ENCODE measurements at places on chromosomes 16 and 17.
A peak's percentile ranks its signal among the peaks of the same experiment; 100 is the strongest.

DNA sequence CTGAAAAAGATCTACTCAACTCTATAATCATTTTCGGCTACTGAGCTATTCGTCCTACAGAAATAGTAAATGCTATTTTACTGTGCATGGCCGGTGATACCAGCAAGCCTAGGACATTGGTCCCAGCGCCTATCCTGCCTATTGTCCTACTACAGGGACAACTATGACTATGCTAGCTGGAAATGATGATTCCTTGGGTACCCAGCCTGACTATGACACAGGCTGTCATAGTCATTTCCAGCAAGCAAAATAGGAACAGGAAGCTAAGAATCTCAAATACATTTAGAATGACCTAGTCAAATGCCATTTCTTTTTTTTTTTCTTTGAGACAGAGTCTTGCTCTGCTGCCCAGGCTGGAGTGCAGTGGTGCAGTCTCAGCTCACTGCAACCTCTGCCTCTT is 33.7 kb upstream of the HSBP1 start:
- DNase-seq: no peak

DNA sequence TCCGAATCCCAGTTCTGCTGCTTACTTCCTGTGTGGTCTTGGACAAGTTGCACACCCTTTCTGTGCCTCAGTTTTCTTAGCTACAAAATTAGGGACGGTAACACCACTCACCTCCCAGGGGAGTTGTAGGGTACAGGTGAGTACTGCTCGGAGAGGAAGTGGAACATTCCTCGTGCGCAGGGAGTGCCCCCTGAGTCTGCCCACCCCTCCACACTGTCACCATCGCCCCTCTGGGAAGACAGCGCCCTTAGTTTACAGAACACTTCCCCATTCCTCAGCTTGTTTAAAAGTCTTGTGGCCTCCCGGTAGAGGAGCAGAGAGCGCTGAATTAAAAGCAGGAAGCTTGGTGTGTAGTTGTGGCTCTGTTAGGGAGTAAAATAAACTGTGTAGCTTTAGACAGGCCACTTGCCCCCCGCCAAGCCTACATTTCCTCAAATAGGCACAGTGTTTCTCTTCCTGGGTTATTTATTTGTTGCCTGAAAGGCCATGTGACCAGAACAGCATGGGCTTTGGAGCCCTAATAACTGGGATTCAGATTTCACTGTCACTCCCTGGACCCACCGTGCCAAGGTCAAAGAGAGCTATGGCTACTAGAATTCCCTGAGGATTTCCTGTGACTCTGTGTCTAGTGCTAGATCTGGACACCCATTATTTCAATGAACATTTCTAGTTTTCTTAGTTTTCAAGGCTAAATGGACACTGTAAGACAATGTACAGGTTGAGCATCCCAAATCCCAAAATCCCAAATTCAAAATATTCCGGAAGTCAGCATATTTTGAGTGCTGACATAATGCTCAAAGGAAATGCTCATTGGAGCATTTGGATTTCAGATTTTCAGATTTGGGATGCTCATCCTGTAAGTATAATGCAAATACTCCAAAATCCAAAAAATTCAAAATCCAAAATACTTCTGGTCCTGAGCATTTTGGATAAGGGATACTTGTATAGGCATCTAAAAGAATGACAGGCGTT is 372.5 kb downstream of the SNX29 start:
- DNase-seq: no peak

DNA sequence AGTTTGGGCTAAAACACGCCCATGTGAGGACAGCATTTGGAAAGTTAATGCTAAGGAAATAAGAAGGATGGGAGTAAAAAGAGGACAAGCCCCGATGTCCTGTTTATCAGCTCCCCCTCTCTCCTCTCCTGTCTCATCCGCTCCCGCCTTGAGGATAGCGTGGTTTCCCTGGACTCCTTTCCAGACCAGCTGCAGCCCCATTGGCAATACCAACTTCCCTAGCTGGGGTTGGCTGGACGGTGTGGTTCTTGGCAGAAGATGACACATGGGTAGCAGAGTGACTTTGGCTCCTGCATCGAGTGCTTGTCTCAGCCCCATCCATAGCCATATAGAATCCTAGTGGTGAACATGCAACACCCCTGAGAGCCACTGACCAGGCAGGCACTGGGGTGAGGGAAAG is 185.9 kb downstream of the CCDC182 start:
- no peak for DNase-seq

- no peak for DNase-seq
Measured at GRCh38 chr16:72739577-72739976, 308.4 kb downstream of the ZFHX3 start.

DNA sequence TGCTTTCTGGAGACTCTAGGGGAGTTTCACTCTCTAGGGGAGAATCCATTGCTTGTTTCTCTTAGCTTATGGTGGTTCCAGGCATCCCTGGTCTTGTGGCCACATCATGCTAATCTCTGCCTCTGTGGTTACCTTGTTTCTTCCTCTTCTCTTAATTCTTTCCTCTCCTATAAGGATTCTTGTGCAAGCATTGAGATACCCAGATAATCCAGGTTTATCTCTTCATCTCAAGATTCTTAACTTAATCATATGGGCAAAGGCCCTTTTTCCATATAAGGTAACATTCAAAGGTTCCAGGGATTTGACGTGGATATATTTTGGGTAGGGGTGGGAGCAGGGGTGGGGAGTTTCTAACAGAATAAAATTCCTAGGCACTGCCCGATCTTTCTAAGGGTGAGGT is 32.6 kb downstream of the FAM20A start:
- no peak for DNase-seq

GRCh38 chr16:85264752-85265151 is 152.5 kb upstream of the CIBAR2 start:
- DNase-seq: no peak

DNA sequence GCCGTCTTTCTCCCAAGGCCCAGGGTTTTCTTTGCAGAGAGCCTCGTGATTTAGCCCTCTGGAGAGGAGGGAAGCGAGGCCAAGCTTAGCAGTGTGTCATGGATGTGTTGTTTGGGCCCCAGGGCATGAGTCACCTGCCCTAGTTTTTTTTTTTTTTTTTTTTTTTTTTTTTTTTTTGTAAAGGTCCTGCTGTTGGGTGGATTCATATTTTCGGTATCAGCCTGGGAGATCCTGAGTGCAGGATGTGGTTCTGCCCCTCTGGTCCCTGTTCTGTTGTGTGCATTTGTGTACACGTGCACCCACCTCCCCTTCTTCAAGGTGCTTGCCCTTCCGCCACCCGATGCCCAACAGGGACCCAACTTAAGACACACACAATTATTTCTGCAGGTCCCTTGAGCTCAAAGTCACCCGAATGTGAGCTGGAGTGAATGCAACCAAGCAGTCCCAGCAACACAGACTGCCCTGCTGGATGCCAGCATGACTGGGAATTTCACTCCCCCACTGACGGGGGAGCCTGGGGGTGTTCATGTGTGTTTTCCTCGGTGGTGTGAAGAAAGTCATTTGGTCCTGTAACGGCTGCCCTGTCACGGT is 265.8 kb upstream of the TNRC6C start:
- DNase-seq: no peak

GRCh38 chr16:80346111-80346632 is 194.6 kb upstream of the DYNLRB2 start:
- DNase-seq: peak; percentile 62

GRCh38 chr16:88686439-88687253 is at the start of gene SNAI3:
Gene SNAI3 (minus strand): TSS chr16:88686507. CDS start chr16:88686406, 101 bp downstream.
- DNase-seq: peak; percentile 86

DNA sequence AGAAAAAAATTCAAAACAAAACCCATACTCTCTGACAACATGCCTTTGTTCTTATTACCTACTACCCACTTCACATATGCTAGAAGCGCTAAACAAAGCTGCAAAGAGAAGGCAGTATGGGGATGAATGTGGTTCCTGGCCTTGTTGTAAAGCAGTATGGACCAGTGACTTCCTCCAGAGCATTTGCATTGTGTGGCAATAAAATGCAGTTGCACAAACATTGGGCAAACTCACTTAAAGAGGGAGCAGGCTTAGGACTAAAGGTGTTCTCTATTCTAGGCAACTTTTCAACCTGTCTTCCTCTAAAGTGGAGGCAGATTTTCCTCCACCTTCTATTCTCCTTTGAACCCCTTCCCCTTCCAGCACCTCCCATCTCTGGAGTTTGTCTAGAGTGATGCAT is 17.1 kb downstream of the TMIGD1 start:
- no peak for DNase-seq

- no peak for DNase-seq
Measured at GRCh38 chr16:67312719-67313118, 13.8 kb downstream of the KCTD19 start.

DNA sequence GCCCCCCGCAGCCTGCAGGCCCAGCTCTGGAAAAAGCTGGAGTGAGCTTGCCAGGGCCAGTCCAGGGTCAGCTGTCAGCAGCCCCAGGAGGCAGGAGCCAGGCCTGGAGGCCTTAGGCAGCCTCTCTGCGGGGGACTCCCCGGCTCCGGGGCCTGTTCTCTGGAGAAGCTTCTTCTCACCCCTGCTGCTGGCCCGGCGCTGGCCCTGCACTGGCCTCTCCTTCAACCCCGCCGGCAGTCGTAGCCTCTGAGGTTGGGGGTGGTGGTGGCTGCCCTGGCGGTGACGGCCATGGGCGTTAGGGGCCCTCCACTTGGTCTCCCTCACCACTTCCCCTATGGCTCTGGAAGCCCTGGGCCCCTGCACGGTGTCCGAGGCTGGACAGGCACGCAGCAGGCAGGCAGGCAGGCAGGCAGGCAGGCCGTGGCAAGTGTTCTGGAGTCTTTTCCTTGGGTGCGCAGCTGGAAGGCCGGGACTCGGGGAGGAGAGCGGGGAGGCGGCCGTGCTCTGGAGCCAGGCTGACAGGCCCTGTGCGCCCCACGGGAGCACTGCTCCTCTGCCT is 2.1 kb downstream of the FOXF1 start:
- DNase-seq: no peak

- no peak for DNase-seq
Measured at GRCh38 chr17:73482251-73482716, 162.0 kb downstream of the SDK2 start.

DNA sequence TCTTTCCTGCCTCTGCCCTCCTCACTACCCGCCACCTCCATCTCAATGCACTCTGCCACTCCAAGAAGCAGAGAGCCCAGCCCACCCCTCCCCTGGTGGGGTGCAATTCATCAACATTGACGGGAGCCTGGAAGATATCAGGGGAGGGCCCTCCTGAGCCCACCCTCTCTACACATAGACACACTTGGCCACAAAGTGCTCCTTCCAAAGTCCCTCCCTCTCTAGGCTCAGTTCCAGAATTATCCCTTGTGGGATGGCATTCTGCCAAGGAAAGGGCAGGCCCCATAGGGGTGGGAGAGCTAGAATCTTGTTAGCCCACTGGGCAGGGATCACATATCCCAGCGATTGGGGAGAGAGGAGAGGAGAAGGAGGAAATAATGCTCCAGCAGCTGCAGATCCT is 66.2 kb downstream of the TMEM132E start:
- DNase-seq: peak; percentile 83

DNA sequence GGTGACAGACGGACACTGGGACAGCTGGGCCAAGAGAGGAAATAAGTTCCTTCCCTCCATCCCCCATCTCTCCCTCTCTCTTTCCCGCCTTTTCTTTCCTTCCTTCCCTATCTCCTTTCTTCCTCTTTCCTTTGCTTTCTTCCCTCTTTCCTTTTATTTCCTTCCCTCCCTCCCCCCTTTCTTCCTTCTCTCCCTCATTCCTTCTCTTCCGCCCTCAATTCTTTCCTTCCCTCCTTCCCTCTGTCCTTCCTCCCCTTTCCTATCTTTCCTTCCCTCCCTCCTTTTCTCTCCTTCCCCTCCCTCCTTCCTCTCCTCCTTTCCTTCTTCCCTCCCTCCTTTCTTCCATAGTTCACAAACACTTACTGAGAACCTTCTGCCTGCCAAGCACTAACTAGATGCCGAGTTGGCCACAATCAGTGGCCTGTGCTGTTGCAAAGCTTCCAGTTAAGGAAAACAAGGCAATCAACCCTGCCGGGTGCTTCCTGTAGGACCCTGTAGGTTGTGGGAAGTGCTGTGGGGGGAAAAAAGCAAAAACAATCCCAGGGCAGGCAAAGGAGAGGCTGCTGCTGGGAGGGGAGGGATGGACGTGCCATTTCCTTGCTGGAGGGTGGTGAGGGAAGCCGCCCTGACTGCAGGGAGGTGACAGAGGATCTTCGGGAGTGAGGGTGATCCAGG is 31.7 kb downstream of the ABCC6 start:
- no peak for DNase-seq

Data from tongue (tissue), 3 donors.